ENCODE measurements at places on chromosomes 2 and 18. TPM values are rescaled to one million over a fixed set of nuclear protein-coding genes. Genes with fewer than 3 reads are reported as not detected.
A peak's percentile ranks its signal among the peaks of the same experiment; 100 is the strongest.

Gene ITSN2
- 72.8 TPM for total RNA-seq

Gene SERPINB7
- total RNA-seq = not detected

GRCh38 chr2:16392647-16393499 is 272.8 kb downstream of the CYRIA start:
- DNase-seq = no peak

Gene DNAJC5G
- not detected for total RNA-seq

DNA sequence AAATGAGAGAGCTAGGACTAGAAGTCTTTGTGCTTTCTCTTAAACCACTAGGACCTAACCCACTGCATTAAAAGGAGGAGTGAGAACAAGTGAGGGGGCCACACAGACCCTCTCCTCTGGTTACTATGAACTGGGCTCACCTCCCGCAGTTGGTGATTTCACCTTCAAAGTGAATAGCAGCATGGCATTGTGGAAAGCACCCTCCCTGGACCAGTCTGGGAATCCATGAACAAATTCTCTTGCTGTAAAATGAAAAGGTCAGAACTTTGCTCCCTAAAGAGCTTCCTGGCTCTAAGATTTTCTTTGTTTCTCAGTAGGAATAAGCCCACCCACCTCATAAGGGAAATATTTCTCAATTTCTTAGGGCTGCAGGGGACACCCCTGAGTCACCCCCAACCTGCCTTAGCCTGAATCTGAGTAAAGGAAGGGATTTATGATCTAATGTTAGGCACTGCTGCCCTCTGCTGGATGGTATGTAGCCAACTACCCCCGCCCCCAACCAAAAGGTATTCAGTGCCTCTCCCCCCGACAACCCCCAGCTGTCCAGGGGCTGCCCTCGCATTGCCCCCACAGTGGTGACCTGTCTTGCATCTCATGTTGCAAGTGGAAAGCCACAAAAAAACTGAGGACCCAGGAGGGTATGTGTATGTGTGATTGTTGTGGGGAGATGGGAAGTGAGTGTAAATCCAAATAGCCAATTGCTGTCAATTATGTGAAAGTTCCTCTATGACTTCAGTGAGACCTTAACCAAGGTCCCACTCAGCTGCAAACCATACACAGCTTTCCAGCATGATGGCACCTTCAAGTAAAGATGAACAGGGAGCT is 230.9 kb upstream of the SLC14A2 start:
- DNase-seq = peak; percentile 56

Gene CRACDL
- 0.22 TPM for total RNA-seq

Gene ANKRD30B
- not detected for total RNA-seq

GRCh38 chr2:142725386-142725785 is 152.1 kb upstream of the KYNU start:
- no peak for DNase-seq

- DNase-seq = no peak
Measured at GRCh38 chr2:43421194-43421593, 174.6 kb downstream of the THADA start.

GRCh38 chr18:73462092-73462491 is 594.3 kb upstream of the NETO1 start:
- no peak for DNase-seq

GRCh38 chr2:97781981-97782380 is 68.6 kb downstream of the ZAP70 start:
- DNase-seq = no peak

- DNase-seq = no peak
Measured at GRCh38 chr2:88859461-88859860, 168.0 kb downstream of the RPIA start.

Data from activated CD4-positive, alpha-beta T cell treated with anti-CD3 and anti-CD28 coated beads, Interleukin-2, amount 10 ng/mL, durations not matched to agents 7 days and 5 days (primary cell).